Placental pericyte (primary cell): ENCODE measurements at places on chromosomes 1 and 21. TPM values are rescaled to one million over a fixed set of nuclear protein-coding genes. Genes with fewer than 3 reads are reported as not detected.

The NPR1 gene
- 0.14 and 0.88 TPM in 2 replicates for total RNA-seq

The OR2M5 gene
- total RNA-seq: not detected in 2 replicates

The IL19 gene
- total RNA-seq: 0.14 and 1.8 TPM in 2 replicates

The ELF3 gene
- total RNA-seq: 0.29 and 5.3 TPM in 2 replicates
